ENCODE measurements at places on chromosomes 3 and 15. TPM values are rescaled to one million over a fixed set of nuclear protein-coding genes. Genes with fewer than 3 reads are reported as not detected.

The GOLGA8J gene
- total RNA-seq = not detected

The CMTM8 gene
- 7.3 TPM for total RNA-seq

The RASGRF1 gene
- not detected for total RNA-seq

DNA sequence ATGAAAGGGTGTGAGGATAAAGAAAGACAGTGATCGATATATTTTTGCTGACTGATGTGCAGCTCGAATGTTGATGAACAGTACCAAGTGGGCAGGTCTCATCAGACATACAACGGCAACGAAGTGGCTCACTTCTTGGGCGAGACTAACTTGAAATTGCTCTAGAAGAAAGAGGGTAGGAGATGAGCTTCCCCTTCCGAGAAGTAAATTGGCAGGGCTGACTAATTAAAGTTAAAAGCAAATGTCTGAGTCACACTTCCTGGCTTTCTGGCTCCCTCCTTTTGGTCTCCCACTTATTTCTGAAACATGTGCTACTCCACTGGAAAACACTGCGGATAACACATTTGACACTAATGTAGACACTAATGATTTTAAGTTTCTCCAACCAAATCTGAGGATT lies 228.3 kb downstream of the ABHD5 start:
- H3K27me3 ChIP-seq = peaks cover 24% of the 10 kb centered on the region
- no peaks in the 10 kb centered on the region for H3K36me3 ChIP-seq
- no peak overlapping the region for H3K4me3 ChIP-seq
- DNase-seq = peak; percentile 33
- no peak overlapping the region for H3K27ac ChIP-seq

DNA sequence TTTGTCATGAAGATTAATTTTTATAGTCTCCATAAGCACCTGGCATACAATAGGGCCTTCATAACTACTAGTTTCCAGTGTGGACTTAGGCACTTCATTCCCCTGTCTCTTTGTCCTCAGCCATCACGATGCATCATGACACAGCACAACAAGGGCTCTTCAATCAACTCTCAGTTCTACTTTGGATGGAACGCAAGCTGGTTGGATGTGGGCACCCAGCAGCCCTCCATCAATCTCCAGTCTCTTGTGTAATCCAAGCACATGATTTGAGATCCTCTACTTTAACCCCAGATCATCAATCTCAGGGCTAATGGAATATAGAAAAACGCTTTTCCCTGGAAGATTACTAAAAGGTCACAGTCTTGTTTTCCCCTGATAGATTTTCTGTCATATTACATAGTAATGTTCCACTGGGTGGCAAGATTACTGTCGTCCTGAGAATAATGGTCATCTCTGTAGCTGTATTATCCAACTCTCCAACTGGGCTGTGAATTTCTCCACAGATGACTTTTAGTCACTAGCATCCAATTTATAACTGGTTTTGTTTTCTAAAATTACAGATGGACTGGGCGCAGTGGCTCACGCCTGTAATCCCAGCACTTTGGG lies 22.9 kb upstream of the CHRNA7 start:
- DNase-seq = no peak
- no peaks in the 10 kb centered on the region for H3K27me3 ChIP-seq
- no peak overlapping the region for H3K4me3 ChIP-seq
- no peaks in the 10 kb centered on the region for H3K4me1 ChIP-seq
- no peak overlapping the region for H3K27ac ChIP-seq

- H3K36me3 ChIP-seq = no peaks in the 10 kb centered on the region
- no peak for DNase-seq
- no peaks in the 10 kb centered on the region for H3K27me3 ChIP-seq
- H3K27ac ChIP-seq = no peak overlapping the region
- no peak overlapping the region for H3K4me3 ChIP-seq
These were observed 542.1 kb downstream of the EPHB1 start for GRCh38 chr3:135337192-135337591.

DNA sequence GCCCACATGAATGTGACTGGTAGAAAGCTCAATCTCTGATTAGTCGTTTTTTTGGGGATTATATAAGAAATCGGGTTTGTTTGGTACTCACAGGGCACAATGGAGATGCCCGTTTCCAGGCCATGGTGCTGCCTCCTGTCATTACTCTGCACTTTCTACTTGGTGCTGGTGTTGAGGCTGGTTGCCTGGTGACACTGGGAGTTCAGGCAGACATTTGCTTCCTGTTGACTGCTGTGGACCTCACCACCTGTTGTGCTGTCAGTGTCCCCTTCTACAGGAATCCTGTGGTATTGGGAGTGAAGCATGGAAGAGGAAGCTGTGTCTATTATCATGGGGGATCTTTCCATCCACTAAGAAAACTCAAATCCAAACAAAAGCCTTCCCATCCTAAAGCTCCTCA lies 227.2 kb upstream of the TBL1XR1 start:
- H3K4me1 ChIP-seq = no peaks in the 10 kb centered on the region
- no peaks in the 10 kb centered on the region for H3K36me3 ChIP-seq
- no peak overlapping the region for H3K27ac ChIP-seq
- DNase-seq = no peak
- H3K4me3 ChIP-seq = no peak overlapping the region

DNA sequence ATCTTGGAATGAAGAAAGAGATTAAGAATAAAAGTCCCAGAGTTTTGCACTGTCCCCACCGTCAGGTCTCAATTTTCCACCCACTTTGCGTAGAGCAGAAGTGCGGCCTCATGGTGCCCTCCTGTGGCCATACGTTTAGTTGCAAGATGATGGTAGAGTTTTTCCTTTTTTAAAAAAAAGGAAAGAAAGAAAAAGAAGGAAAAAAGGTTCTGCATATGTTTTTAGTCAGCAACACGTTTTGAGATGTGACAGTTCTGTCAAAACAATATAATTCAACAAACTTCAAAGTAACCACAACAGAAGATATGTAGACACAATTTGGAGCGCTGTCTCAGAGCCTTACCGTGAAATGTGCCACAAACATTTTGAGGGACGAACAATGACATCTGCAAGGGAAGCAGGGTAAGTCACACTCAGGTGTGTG lies 24.6 kb downstream of the EBLN2 start:
- H3K27ac ChIP-seq = no peak overlapping the region
- DNase-seq = peak; percentile 44
- no peaks in the 10 kb centered on the region for H3K36me3 ChIP-seq
- H3K4me3 ChIP-seq = no peak overlapping the region
- H3K4me1 ChIP-seq = no peaks in the 10 kb centered on the region

DNA sequence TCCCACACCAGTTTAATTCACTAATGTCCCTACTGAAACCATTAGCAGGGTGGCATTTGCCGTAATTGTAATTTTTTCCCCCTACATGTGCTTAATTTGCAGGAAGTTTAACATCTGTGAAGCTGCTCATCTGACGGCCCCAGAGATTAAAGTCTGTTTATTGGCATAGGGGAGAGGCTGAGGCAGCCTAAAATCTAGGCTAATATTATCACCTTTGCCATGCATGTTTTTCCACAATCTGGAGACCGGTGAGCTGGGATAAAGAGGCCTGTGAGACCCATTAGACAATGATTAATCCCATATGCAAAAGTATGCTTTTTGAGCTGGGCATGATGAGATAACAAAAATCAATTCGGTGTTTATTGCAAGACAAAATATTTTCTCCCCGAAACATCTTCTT lies 561.2 kb upstream of the ALCAM start:
- no peak overlapping the region for H3K4me3 ChIP-seq
- H3K27me3 ChIP-seq = no peaks in the 10 kb centered on the region
- no peak for DNase-seq
- H3K4me1 ChIP-seq = no peaks in the 10 kb centered on the region
- H3K36me3 ChIP-seq = no peaks in the 10 kb centered on the region

DNA sequence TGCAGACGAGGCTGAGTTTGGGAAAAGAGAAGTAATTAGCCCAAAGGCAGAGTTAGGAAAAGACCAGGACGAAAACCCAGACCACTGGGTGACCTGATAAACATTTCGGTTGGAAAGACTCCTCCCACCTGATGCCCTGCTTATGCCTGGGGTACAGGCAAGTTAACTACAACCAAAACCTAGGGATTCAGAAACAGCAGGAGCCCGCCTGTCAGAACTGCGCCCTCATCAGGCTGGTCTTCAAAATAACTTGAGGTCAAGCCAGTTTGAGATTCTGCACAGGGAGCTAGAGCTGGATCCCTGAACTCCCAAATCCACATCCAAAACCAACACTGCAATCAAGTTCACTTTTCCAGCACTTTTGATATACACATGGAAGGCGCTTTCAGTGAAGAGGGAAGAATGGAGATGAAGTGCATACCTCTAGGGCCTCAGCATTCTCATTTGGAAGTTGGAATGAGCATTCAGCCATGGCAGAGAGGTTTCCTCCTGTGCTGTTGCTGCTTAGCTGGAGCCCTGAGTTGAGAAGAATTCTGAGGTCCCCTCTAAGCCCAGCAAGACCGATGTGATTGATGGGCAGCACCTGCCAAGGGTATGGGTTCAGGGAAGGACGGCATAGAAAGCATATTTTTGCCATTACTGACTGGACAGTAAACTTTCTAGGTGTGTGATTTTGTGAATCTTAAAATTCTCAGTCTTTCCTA lies 11.6 kb downstream of the TSEN2 start:
- H3K27ac ChIP-seq = no peak overlapping the region
- no peaks in the 10 kb centered on the region for H3K36me3 ChIP-seq
- no peaks in the 10 kb centered on the region for H3K27me3 ChIP-seq
- no peak for DNase-seq
- H3K4me1 ChIP-seq = no peaks in the 10 kb centered on the region

GRCh38 chr3:17443142-17443541 lies 299.3 kb downstream of the TBC1D5 start:
- no peak for DNase-seq
- no peaks in the 10 kb centered on the region for H3K36me3 ChIP-seq
- H3K27me3 ChIP-seq = no peaks in the 10 kb centered on the region
- H3K27ac ChIP-seq = no peak overlapping the region

DNA sequence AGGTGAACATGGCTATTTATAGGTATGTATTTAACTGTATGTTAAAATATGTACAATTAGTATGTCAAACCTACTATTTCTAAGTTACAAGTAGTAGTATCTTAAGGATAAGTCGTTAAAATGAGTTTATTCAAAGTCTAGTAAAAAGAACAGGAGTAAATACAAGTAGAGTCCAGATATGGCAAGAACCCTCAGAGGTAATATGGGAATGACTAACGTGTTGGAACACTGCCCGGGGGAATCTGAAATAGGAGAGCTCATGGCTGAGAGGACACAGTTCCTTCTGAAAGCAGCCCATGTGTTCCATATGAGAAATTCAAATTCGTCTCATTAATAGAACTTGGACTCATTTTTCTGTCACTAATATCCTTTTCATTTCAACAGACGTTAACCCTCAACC lies 158.8 kb downstream of the CLSTN2 start:
- DNase-seq = no peak
- H3K36me3 ChIP-seq = no peaks in the 10 kb centered on the region
- H3K4me1 ChIP-seq = no peaks in the 10 kb centered on the region

DNA sequence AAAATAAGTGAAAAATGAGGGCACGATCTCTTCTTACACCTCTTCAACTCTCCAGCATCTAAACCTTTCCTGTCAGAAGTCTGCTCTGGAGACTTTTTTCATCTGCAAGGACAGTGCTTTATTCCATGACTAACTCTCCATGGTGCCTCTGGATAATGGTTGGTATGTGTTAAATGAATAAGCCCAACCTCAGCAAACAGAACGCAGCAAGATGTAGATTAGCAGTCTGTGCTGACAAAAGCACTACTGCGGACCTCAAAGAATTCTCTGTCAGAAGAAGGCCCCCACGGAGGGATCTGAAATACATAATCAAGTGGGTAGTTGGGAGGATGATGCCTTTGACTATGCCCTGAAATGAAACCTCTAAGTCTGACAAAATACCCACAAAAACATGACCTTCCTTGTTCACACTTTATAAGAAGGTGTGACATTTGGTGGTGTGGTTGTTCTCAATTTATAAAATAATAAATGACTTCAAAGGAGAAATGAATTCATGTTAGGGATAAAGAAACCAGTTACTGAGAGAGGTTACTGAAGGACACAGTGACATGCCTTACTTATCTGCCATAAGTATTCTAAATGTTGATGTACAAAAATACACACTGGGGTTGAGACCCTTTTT lies 43.2 kb upstream of the ADCY5 start:
- DNase-seq = no peak
- H3K4me1 ChIP-seq = no peaks in the 10 kb centered on the region
- no peak overlapping the region for H3K27ac ChIP-seq
- H3K4me3 ChIP-seq = no peak overlapping the region
- no peaks in the 10 kb centered on the region for H3K27me3 ChIP-seq

- no peak overlapping the region for H3K4me3 ChIP-seq
- no peaks in the 10 kb centered on the region for H3K4me1 ChIP-seq
- H3K27ac ChIP-seq = no peak overlapping the region
- no peak for DNase-seq
- H3K36me3 ChIP-seq = no peaks in the 10 kb centered on the region
These were observed 25.4 kb upstream of the SOX14 start for GRCh38 chr3:137738710-137739109.

Data from endothelial cell of umbilical vein (primary cell).